NCI-H1417 treated with DMSO at 0.1 percent for 48 hours (cell line): ENCODE measurements at places on chromosomes 4 and X.
A peak's percentile ranks its signal among the peaks of the same experiment; 100 is the strongest.

- no peak for DNase-seq
Measured at GRCh38 chr4:158807691-158808090, 38.9 kb downstream of the FNIP2 start.

- no peak for DNase-seq
Measured at GRCh38 chr4:138602664-138603063, 360.5 kb upstream of the SLC7A11 start.

DNA sequence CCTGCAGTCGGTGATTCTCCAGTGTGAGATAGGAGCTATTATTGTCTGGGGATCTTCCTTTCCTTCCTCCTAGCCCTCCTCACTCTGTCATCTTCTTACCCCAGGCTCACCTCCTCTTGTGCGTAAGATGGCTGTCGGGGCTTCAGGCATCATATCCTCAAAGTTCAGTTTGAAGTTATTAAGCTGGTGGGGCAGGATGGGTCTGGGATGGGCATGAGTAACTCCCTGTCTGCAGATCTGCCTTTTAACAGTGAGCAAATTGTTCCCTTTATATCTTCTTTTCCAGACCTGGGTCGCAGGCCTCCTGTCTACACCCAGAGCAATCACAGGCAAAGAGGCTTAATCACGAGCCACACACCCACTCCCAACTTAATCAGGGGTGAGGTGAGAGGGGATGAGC is 900 bp upstream of the MTMR1 start:
- DNase-seq = no peak

GRCh38 chr4:3822230-3822947 is 56.2 kb downstream of the ADRA2C start:
- no peak for DNase-seq

DNA sequence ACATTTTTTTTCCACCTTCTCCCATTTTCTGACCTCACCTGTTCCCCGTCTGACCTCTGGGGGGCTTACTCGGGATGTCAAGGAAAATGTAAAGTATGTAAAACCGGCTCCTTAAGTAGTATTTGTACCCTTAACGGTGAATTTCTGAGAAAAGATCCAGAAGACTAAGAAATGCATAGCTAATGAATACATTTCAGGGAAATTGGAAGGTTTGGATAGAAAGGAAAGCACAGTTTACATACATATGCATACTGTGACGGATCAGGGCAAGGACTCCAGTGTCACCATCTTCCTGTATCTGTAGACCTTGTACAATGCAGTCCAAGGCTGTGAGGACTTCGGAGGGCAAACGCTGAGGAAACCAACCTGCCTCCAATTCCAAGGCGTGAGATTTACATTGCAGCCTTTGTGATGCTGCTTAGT is 2185.9 kb upstream of the TENM3 start:
- peak; percentile 48 for DNase-seq

DNA sequence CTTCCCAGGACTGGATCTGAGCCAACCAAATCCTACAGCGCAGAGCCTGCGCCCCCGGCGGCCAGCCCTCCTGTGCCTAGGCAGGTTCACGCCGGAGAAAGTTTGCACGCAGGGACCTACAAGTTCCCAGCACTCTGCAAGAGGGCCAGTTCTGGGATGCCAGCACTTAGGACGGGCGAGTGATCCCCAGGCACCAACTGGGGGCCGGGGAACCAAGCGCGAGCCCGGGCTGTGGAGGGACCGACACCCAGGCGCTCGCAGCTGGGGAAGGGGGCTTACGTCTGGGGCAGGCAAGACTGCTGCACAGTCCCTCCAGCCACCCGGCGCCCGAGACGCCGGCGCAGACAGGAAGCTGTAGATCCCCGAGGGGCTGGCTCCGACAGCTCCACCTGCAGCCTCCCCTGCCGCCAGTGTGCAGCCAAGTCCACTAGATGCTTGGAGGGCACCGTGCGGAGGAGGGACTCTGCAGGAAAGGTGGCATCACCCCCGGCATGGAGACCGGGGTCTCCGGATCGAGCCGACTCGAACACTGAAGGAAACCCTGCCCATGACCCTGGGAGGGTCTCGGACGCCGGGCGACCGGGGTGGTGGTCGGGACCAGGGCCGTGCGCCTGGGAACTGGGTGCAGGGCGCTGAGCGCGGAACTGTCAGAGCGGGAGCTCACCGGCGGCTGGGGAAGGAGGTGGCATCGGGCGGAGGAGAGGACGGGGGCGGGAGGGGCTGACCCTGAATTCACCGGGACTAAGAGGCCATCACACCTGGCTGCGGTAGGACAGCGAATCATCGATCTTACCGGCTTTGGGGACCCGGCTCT is 566 bp downstream of the CORIN start:
- no peak for DNase-seq

- no peak for DNase-seq
Measured at GRCh38 chr4:96675416-96675815, 835.5 kb downstream of the PDHA2 start.
